NCI-H1930 (cell line): ENCODE measurements at places on chromosomes 1 and 21.

DNA sequence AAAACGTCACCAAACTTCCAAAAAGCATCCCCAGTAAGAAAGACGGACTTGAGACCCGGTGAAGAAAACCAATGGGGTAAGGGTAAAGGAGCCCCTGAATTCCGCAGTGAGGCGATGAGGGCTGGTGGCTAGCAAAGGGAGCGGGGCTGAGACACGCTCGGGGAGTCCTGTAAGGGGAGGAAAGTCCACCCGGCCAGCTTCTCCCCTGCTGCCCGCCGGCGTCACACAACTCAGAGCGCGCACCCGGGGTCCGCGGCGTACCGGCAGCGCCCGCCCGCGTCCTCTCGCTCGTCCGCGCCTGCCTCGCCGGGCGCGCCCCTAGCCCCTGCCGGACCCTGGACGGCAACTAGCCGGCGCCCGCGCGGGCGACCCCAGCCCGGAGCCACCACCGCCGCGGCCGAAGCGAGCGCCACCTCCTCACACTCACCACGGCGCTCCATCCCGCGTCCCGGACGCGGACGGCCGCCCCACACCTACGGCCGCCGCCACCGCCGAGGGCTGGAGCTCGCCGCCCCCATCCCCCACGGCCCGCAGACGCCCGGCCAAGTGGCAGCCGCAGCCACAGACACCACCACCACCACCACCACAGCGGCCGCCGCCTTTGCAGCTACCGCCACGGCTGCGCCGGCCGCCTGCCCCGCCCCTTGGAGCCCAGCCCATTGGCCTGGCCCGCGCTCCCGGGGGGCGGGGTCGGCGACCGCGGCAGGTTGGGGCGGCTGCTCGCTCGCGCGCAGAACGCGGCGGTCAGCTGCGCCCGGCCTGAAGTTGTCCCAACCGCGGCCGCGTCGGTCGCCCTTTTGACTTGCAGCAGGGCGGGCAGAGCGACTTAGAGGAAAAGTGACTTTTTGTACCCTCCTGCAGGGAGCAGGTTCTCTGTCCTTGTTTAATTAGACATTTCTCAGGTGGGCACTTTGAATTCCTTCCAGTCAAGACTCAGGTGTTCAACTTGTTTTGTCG is 10.0 kb upstream of the ARHGAP29 start:
- peak; percentile 59 for DNase-seq

GRCh38 chr1:230097370-230097769 is 30.3 kb downstream of the GALNT2 start:
- no peak for DNase-seq

GRCh38 chr1:204207136-204207616 is 6.6 kb downstream of the GOLT1A start:
- DNase-seq = peak; percentile 58

DNA sequence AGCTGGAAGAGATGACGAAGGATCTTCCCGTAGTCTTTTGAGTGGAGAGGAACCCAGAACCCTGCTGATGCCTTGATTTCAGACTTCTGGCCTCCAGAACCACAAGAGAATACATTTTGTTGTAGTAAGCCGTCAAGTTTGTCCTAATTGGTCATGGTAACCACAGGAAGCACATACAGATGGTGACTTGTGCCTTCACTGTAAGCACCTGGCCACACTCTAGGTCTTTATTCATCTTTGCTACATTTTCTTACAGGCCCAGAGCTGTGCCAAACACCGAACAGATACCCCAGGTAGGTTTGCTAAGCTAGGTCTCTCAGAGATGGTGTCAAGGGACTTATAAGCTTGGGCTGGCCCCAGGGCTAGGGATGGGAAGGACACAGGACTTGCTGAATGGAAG is 4.8 kb downstream of the DHRS3 start:
- DNase-seq = no peak

DNA sequence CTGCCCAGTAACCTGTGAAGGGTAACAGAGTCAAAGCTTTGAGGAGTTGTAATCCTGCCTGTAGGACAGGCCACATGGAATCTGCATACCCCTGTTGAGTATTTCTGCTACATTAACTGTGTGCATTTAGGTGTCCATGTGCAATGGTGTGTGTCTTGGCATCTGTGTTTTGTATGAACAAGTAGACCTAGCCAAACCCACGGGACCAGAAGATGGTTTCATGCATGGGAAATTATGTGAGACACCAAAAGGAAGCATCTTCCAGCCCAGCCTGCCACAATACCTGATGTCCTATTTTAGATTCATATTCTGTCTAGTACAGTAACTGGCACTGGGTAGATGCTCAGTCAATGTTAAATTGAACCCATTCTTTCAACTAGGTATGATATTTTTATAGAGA is 70.8 kb upstream of the KCND3 start:
- DNase-seq = no peak

GRCh38 chr21:33073636-33074035 is 3.7 kb downstream of the OLIG1 start:
- no peak for DNase-seq

DNA sequence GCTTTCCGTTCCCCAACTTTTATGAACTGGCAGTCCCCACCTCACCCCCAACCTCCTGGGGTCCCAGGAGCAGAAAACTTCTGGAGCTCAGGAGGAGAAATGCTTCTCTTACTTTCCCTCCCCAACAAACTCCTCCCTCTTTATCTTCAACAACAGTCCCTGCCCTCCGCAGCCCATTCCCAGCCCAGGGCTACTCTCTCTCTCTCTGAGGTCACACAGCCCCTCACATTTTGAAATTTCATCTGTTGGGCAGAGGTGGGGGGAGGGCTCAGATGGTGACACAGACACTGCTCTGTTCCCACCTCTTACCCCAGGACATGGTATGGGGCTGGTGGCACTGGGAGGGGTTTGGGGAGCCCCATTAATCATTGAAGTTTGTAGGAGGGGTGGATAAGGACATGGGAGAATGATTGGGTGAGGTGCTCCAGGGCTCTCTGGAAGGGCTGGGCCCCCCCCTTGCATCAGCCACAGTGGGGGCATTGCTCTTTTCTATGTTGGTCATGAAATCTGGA is 6.0 kb downstream of the PIK3CD start:
- no peak for DNase-seq

GRCh38 chr1:40620150-40620549 is 45.3 kb downstream of the RIMS3 start:
- DNase-seq = no peak

- no peak for DNase-seq
These were observed 15.6 kb upstream of the THEMIS2 start for GRCh38 chr1:27856561-27857343.

- DNase-seq = no peak
These were observed 34.6 kb upstream of the DNAH14 start for GRCh38 chr1:224894915-224895314.
